EH (cell line): ENCODE measurements at places on chromosomes 3 and 15.

DNA sequence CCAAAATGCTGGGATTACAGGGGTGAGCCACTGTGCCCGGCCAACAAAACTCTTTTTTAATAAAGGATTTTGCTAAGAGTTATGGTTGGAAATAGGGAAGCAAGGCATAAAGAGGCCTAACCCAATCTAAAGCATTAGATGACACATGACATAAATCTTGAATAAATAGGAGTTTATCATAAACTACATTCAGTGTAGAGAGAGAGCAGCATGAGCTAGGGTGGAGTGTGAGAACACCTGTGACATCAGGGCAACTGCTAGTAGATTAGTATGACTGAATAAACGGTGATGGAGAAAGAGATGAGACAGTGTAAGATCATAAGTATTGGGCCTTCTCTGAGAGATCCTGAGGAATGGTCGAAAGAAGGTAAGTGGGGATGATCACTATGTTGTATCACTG, 63.7 kb downstream of the DPPA2 start:
- no peak for DNase-seq

DNA sequence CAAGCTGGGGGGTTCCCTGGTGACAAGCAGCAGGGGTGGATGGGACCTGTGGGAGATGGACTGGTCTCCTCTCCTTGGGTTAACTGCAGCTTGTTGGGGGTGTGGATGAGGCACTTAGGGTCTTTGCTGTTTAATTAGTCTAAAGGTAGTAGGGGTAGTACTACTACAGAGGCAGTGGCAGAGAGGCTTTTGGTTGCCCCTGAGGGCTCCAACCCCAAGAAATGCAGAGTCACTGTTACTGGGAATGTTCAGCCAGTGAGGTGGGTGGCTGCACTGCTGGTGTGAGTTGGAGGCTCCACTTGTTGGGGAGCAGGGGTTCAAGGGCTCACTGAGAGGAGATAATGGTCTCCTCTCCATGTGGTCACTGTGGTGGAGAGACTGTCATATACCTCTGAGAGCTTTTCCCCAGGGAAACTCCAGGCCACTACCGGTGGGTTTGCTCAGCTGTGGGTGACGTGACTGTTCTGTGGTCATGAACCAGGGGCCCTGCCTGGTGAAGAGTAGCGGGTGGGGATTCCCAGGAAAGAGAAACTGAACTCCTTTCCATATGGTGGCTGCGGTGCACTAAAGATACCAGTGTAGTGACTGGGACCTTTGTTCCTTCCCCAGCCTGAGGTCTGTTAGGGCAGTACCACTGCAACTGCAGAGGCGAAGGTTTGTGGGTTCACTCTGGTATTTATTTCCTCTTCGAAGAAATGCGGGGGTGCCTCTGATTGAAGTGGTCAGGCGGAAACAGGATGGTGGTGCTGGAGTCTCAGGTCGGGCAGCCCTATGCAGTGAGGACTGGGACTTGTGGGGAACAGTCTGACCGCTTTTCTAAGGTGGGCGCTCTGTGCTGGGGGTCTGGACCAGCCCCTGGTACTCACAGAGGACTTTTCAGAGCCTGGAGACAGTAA, 68.9 kb upstream of the TNFSF10 start:
- no peak for DNase-seq

GRCh38 chr3:134080761-134081160, 51.0 kb upstream of the SLCO2A1 start:
- DNase-seq, result no peak

GRCh38 chr3:143362115-143362991, 242.8 kb downstream of the CHST2 start:
- DNase-seq, result no peak

DNA sequence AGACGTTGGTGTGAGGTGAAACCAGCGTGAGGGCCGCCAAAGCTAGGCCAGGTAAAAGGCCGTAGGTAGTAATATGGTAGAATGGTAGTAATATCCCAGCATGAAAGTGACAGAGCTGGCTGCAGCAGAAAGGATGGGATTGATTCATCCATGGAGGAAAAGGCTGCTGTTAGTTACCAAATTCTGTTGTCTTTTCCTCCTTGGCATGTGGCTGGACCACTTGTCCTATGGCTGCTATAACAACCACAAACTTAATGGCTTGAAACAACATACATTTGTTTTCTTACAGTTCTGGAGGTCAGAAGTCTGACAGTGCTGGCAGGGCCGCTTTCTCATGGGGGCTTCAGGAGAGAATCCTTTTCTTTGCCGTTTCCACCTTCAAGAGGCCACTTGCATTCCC, 47.8 kb upstream of the CHST2 start:
- DNase-seq, result no peak
